Prostate gland (tissue), 2 donors: ENCODE measurements at places on chromosomes 12 and 14. TPM values are rescaled to one million over a fixed set of nuclear protein-coding genes. Genes with fewer than 3 reads are reported as not detected.

Gene ARHGAP9
- total RNA-seq = 13.6 TPM

Gene NEDD8
- total RNA-seq = 114 TPM

Gene DNAH10
- 0.68 TPM for total RNA-seq

Gene OAS2
- total RNA-seq = 12.4 TPM

Gene SERPINA9
- not detected for total RNA-seq

Gene LRRIQ1
- 12.8 TPM for total RNA-seq

GRCh38 chr12:68321140-68321539 lies 11.0 kb downstream of the MDM1 start:
- no peak for DNase-seq

- no peak for DNase-seq
Measured at GRCh38 chr14:100748944-100749343, 22.3 kb downstream of the DLK1 start.

DNA sequence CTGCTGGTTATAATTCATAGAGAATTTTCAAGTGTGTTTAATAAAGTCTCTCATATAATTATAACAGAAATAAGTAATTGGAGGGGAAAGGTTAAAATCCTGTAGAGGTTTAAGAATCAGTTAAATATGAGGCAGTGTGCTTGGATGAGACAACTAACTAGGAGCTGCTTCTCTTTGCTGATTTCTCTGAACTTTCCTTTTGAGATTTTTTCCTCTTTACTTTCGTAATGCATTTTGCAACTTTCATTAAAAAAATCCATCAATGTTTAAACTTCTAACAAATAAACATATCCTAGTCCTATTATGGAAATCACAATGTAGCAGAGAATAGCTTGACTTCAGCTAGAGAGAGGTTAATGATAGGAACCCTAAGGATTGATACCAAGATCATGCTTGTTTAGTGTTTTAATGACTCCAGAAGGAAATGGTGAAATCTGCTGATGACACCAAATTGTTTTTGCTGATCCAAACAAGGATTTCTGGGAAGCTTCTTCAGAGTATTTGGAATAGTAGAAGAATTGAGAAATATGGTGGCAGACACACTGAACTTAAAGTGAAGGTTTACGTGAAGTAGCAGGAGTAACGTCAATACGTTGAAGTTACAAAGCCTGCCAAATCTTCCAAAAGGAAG lies 122.6 kb downstream of the RAD51B start:
- no peak for DNase-seq

GRCh38 chr12:1703771-1704722 lies 13.2 kb downstream of the ADIPOR2 start:
- no peak for DNase-seq

DNA sequence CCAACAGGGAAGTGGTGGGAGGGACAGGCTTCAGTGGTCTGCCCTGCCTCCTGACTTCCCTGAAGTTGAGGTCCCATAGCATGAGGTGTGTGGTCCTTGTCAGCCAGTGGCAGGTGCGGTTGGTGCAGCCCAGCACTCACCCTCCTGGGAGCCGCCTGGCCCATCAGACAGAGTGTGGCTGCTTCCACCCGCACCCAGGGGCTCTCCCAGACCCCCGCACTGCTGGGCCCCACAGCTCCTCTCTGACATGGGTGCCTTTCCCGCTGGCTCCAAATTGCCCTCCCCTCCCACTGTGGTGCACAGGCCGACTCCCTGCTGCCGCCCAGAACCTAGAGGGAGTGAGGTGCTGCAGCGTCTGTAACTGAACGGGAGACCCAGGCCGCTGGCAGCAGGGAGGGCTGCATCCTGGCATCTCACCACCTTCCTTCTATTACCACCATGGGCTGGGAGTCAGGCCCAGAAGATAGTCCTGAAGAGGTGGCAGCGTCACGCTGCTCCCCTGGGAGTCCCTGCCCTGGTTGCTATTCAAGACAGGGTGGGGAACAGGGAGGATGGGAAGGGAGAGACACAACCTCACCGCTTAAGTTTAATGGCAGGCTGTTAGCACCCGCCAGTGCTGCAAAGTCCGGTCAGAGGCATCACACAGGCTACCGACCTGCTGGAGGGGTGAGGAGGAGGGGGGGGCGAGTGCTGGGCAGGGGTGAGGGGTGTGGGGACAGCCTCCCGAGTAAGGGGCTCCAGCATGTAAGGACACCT lies 180.6 kb upstream of the PRMT8 start:
- DNase-seq = no peak

DNA sequence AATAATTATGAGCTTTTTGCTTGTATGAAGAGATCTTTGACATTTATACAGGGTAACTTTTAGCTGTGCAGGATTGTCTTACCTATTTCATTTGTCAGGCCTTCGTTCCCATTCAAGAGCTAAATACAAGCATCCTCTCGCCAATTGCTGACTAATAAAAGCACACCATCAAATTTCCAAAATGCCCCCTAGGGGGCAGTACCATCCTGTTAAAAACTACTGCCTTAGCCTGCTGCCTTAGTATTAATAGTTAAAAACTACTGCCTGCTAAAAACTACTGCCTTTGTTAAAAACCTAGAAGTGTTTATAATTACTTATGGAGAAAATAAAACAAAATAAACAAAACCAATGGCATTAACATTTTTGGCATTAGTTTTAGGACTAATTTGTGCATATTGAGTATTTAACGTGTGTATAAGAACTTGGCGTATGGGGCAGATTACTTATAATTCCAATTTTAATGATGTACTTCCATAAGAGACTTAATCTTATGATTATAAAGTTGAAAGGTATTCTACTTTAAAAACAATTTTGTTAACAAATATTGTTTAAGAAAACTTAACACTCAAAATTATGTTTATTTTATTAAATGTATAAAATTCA lies 3.0 kb upstream of the IFI27L2 start:
- peak; percentile 37 for DNase-seq

GRCh38 chr14:55191203-55192053 lies at the start of gene DLGAP5:
TSS of gene DLGAP5 (minus strand) at chr14:55191585. CDS start at chr14:55189179, 2,406 bp downstream.
- peak; percentile 92 for DNase-seq

- no peak for DNase-seq
Measured at GRCh38 chr12:77594366-77594765, 236.3 kb upstream of the NAV3 start.

DNA sequence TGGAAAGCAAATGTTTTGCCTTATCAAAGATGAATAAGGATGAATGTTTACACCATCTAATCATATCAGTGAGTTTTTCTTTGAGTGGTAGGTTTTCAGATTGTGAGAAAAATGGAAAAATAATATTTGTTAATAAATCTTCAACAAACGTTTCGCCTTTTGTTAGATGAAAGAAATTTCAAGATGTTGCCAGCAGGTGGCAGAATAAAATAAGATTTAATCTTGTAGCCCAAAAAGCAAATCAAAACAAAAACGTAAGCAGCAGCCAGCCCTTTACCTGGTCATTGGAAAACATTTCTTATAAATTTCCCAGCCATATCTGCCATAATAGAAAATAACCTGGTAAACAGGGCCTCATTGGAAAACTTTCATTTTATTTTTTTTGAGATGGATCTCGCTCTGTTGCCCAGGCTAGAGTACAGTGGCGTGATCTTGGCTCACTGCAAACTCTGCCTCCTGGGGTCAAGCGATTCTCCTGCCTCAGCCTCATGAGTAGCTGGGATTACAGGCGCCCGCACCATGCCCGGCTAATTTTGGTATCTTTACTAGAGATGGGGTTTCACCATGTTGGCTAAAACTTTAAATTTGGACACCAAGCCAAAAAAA lies 15.4 kb upstream of the TMEM120B start:
- peak; percentile 46 for DNase-seq

GRCh38 chr12:12985817-12986408 lies 14.2 kb downstream of the HEBP1 start:
- no peak for DNase-seq

- no peak for DNase-seq
Measured at GRCh38 chr14:49249022-49249421, 337.2 kb downstream of the RPS29 start.

DNA sequence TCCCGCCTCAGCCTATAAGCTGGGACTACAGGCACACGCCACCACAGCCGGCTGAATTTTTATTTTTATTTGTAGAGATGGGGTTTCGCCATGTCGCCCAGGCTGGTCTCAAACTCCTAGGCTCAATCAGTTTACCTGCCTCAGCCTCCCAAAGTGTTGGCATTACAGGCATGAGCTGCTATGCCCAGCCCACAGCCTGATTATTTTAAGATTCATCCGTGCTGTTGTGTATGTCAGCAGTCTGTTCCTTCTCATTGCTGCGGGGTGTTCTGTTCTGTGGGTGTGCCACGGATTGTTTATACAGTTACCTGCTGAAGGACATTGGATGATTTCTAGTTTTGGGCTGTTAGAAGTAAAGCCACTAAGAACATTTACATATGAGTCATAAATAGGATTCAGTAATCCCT lies 9.6 kb upstream of the EP400 start:
- no peak for DNase-seq

- no peak for DNase-seq
Measured at GRCh38 chr12:724194-724855, 28.1 kb upstream of the WNK1 start.

DNA sequence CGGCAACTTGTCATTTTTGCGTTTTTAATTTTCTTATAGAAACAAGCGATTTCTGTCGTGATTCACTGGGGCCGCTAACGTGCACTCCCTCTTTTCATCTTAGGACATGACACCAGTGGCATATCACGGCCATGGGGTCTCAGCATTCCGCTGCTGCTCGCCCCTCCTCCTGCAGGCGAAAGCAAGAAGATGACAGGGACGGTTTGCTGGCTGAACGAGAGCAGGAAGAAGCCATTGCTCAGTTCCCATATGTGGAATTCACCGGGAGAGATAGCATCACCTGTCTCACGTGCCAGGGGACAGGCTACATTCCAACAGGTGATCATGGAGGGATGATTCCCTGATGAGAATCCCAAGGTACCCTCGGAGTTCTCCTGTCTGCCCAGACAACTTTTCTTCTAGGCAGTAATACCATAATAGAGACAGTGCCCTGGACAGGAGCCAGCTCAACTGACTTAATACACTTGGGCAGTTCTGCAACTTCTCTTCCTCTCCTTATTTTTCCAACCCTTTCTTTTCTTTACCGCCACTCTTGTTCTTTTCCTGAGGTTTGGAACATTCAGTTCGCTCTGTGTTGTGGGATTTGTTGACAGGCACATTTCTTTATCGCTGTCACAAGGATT lies 821 bp downstream of the TMEM106C start:
- DNase-seq = peak; percentile 34

DNA sequence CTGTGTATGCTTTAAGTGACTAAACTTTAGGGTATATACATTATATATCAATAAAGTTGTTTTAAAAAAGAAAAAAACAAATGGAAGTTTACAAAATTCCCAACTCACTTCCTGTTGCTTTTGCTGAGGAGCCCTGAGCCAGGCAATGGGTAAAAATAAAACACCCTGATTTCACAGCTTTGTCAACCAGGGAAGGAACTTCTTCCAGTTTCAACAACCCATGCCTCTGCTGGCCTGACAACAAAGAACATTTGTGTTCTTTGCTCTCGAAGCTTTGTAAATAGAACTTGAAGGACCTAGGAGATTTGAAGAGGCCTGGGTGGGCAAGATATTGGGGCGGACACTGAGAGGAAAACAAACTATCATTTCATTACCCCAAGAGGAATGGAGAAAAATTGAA lies 141.2 kb upstream of the NOS1 start:
- no peak for DNase-seq

DNA sequence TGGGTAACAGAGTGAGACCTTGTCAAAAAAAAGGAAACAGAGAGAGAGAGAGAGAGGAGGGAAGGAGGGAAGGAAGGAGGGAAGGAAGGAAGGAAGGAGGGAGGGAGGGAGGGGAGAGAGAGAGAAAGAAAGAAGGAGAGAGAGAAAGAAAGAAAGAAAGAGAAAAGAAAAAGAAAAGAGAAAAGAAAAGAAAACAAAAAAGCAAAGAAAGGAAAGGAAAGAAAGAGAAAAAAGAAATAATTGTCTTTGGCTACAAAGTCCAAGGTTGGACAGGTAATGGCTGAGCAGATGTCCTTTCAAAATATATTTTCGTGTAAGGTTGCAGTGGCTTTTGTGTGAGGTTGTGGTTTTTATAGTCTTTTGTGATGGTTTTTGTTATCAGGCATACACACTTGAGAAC lies 21.6 kb upstream of the CCDC60 start:
- no peak for DNase-seq
